ENCODE measurements at places on chromosomes 1 and 21. TPM values are rescaled to one million over a fixed set of nuclear protein-coding genes. Genes with fewer than 3 reads are reported as not detected.

The PADI2 gene
- 0.12 TPM for total RNA-seq

The HRNR gene
- not detected for total RNA-seq

The FAM3B gene
- total RNA-seq: not detected

The LYPD8 gene
- 0.84 TPM for total RNA-seq

DNA sequence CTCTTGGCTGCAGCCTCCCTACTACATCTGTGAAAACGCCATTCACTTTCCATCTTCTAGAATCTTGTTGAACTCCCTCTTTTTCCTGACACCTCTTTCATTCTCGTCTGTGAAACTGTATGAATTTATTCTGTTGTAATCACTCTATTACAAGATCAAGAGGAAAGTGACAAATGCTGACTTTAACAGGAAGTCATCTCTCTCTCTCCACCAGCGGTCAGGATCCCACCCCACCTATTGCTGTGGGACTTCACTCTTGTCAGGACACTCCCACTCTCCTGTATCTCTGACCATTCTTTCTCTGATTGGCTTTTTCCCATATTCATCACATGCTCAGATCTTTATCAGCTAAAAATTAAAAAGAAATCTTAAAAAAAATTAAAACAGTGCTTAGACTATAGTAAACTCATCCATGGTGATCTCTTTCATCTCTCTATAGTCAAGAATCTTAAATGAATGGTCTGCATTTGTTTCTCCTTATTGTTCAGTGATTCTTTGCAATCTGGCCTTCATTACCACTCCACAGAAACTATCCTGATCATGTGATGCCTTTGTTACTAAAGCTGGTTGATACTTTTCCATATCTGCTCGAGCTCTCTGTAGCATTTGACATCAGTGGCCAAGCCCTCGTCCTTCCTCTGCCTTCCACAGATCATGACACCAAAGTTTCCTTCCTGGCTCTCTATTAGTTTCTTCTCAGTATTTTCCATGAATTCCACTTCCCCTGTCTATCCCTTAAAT, 113.6 kb downstream of the UCHL5 start:
- no peak for DNase-seq

- no peak for DNase-seq
Measured at GRCh38 chr1:61122389-61122788, 40.0 kb downstream of the NFIA start.

DNA sequence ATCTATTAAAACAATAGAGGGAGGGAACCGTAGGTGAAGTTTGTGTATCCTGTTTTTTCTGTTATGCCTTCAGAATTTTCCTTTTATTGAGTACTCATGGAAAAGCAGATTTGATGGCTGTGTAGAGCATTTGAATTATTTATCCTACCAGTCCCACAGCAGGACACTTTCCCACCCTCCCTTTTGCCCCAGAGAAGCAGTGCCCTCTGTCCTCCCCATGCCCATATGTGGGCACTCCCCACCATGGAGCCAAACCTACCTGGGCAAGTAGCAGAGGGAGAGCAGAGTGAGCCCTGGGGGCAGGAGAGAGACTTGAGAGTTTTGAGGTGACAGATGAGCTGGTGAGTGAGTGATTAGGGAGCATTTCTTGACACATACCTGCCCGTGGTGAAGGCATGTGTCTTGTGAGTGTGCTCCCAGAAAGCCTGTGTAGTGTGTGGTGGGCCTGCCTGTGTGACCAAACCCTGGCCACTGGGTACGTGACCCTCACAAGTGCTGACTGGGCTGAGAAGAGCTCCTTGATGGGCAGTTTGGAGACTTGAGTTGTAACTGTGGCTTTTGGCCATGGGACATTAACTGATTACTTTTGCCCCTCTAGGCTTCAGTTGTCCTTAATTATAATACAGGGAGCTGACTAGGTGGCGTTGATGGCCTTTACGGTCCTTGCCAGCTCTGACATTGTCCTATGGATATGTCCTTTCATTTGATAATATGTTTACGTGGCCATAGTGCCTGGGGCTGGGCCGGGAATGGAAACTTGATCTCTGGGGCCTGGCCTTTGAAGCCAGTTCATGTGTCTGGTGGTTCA, 3.6 kb downstream of the PSEN2 start:
- no peak for DNase-seq

DNA sequence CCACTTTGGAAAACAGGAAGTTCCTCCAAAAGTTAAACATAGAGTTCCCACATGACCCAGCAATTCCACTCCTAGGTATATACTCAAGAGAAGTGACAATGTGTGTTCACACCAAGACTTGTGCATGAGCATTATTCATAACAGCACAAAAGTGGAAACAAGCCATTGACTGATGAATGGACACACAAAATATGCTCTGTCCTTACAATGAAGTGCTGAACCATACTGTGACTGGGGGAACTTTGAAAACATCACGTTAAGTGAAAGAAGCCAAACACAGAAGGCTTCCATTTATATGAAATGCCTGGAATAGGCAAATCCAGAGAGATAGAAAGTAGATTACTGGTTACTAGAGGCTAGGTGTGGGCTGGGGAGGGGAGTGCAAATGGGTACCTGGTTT, 150.3 kb downstream of the ZSCAN20 start:
- DNase-seq: no peak

DNA sequence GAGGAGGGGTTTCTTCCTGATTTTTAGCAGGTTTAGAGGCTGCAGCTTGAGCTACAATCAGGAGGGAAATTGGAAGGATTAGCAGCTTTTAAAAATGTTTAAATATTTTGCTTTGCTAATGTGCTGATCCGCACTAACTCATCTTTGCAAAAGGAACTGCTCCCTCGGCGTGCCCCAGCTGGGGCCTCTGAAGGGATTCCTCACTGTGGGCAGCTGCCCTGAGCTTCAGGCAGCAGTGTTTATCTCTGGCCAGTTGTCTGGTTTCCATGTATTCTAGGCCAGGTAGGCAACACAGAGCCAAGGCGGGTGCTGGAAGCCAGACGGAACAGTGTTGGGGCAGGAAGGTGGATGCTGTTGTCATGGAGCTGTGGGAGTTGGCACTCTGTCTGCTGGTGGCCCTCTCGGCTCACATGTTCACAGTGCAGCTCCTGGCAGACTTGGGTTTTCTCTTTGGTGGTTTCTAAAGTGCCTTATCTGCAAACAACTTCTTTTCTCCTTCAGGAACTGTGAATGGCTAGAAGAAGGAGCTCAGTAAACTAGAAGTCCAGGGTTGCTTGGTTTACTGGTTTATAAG, 18.9 kb downstream of the NECAP2 start:
- DNase-seq: no peak

- DNase-seq: peak; percentile 90
Measured at GRCh38 chr1:167095368-167095767, 1.5 kb downstream of the STYXL2 start.

DNA sequence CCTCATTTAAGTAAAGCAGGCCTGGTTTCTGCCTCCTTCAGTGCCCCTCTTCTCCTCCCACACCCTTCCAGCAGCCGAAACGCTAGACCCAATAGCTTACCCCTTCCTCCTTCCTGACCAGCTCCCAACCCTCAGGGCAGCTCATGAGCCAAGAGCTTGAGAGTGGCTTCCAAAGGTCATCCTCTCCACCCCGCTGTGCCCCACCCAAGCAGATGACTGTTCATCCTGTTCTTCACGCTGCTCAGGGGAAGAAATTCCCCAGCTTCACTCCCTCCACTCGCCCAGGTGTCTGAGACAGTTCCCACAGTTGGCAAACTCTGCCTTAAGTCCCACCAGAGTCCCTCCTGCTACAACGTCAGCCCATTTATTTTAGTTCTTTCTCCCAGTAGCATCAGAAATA, 23.4 kb downstream of the ARHGEF19 start:
- DNase-seq: peak; percentile 79

- DNase-seq: no peak
Measured at GRCh38 chr1:89681045-89681729, 48.3 kb downstream of the LRRC8C start.

Data from M059J (cell line).